ENCODE measurements at places on chromosomes 13 and 19. TPM values are rescaled to one million over a fixed set of nuclear protein-coding genes. Genes with fewer than 3 reads are reported as not detected.

The UGGT2 gene
- 72.3 TPM for total RNA-seq

The CADM4 gene
- total RNA-seq, result 0.26 TPM

The RETN gene
- total RNA-seq, result not detected

The SIGLEC12 gene
- total RNA-seq, result not detected

The CEACAM20 gene
- not detected for total RNA-seq

The SPACA4 gene
- total RNA-seq, result not detected

The OR7A5 gene
- not detected for total RNA-seq

The RNF225 gene
- total RNA-seq, result not detected

The GNG8 gene
- not detected for total RNA-seq

The ERICH4 gene
- not detected for total RNA-seq

The PPP1R12C gene
- 32.4 TPM for total RNA-seq

The JSRP1 gene
- not detected for total RNA-seq

The CA11 gene
- 1.4 TPM for total RNA-seq

The THAP8 gene
- 4.6 TPM for total RNA-seq

The GNG7 gene
- 0.76 TPM for total RNA-seq

The KCTD15 gene
- total RNA-seq, result 19.8 TPM

The PSG1 gene
- 0.39 TPM for total RNA-seq

The DHDH gene
- 0.13 TPM for total RNA-seq

The ZNF442 gene
- total RNA-seq, result 4.8 TPM

All from articular chondrocyte of knee joint (primary cell).